Activated T-cell treated with anti-CD3 and anti-CD28 coated beads, Interleukin-2, amount 50 U/mL, for 72 hours (primary cell): ENCODE measurements at places on chromosomes 2 and 18. TPM values are rescaled to one million over a fixed set of nuclear protein-coding genes. Genes with fewer than 3 reads are reported as not detected.

DNAJC5G gene
- total RNA-seq, result not detected

- H3K4me1 ChIP-seq, result no peaks in the 10 kb centered on the region
- no peak overlapping the region for H3K4me3 ChIP-seq
- no peak for DNase-seq
- no peak overlapping the region for H3K27ac ChIP-seq
- H3K27me3 ChIP-seq, result no peaks in the 10 kb centered on the region
- H3K36me3 ChIP-seq, result no peaks in the 10 kb centered on the region
These were observed 214.2 kb downstream of the DYSF start for GRCh38 chr2:71667256-71668182.

- H3K27me3 ChIP-seq, result no peaks in the 10 kb centered on the region
- H3K27ac ChIP-seq, result no peak overlapping the region
- peaks cover 2% of the 10 kb centered on the region for H3K36me3 ChIP-seq
- no peak for DNase-seq
- no peak overlapping the region for H3K4me3 ChIP-seq
These were observed 159.4 kb downstream of the TPO start for GRCh38 chr2:1572638-1573037.

- DNase-seq, result peak; percentile 86
- H3K36me3 ChIP-seq, result no peaks in the 10 kb centered on the region
- H3K4me3 ChIP-seq, result peak overlapping the region; percentile 71
These were observed 1.1 kb upstream of the ZBTB7C start for GRCh38 chr18:48410095-48410920.

GRCh38 chr2:181104512-181105115, 124.2 kb downstream of the UBE2E3 start:
- peak overlapping the region; percentile 1 for H3K4me3 ChIP-seq
- DNase-seq, result no peak
- peaks cover 50% of the 10 kb centered on the region for H3K4me1 ChIP-seq
- no peaks in the 10 kb centered on the region for H3K36me3 ChIP-seq
- H3K27me3 ChIP-seq, result no peaks in the 10 kb centered on the region
- H3K27ac ChIP-seq, result no peak overlapping the region

GRCh38 chr2:241375300-241375699, 19.2 kb downstream of the FARP2 start:
- H3K4me3 ChIP-seq, result no peak overlapping the region
- no peak overlapping the region for H3K27ac ChIP-seq
- H3K4me1 ChIP-seq, result peaks cover 14% of the 10 kb centered on the region
